ENCODE measurements at places on chromosomes 1 and 21. TPM values are rescaled to one million over a fixed set of nuclear protein-coding genes. Genes with fewer than 3 reads are reported as not detected.

DNA sequence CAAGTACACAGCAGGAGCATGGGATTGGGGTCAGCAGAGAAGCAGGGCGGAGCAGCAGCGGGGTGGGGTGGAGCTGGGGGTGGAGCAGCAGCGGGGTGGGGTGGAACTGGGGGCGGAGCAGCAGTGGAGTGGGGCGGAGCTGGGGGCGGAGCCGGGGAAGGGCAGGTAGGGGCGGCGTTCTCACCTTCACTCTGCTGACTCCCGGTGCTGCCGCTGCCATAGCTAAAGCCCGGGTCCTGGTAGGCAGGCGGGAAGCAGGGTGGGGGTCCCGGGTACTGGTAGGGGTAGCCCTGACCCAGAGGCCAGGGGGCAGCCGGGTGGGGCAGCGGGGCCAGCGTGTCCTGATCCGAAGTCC lies 6.7 kb downstream of the TAS1R3 start:
- no peak overlapping the region for H3K27ac ChIP-seq
- no peak overlapping the region for H3K4me3 ChIP-seq
- peaks cover 53% of the 10 kb centered on the region for H3K36me3 ChIP-seq
- no peaks in the 10 kb centered on the region for H3K27me3 ChIP-seq

The TNNT2 gene
- total RNA-seq, result 408 TPM

DNA sequence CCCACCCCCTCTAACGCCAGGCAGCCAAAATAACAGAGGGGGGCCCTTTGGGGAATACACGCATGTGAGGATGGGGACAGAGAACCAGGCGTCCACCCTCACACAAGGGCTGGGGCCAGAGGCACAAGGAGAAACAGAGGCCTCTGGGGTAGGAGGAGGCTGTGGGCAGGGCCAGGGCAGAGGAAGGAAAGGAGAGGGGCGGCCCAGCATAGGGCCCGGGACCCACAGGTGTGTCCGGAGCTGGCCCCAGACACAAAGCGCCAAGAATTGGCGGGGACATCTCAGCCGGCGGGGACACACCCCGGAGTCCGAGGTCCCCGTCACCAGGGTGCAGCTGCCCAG lies 6.7 kb downstream of the PLEKHG5 start:
- H3K27me3 ChIP-seq, result peaks cover 32% of the 10 kb centered on the region
- no peak for DNase-seq
- H3K4me3 ChIP-seq, result peak overlapping the region; percentile 40

- DNase-seq, result no peak
- H3K4me1 ChIP-seq, result no peaks in the 10 kb centered on the region
- H3K27me3 ChIP-seq, result no peaks in the 10 kb centered on the region
- H3K36me3 ChIP-seq, result no peaks in the 10 kb centered on the region
Observed at GRCh38 chr21:17501107-17502006, 11.5 kb upstream of the CXADR start.

The PARK7 gene
- 236 TPM for total RNA-seq

DNA sequence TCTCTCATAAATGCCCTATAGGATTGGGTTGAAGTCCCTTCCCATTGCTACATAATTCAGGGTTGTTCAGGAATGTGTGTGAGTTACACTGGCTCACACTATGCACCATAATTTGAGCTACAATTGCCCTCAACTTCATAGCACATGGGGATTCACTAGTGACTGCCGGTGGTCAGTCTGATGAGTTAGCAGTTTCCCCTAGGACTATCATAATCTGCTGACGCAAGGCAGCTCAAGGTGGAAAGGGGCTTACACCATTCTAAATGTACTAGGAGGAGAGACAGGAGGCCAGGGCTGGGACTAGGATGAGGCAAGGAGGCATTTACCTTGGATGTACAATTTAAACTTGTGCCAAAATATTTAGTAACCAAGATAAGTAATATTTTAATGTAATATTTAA lies 224.7 kb downstream of the GRIK1 start:
- no peak for DNase-seq
- no peaks in the 10 kb centered on the region for H3K4me1 ChIP-seq
- no peaks in the 10 kb centered on the region for H3K36me3 ChIP-seq
- H3K27me3 ChIP-seq, result no peaks in the 10 kb centered on the region
- H3K27ac ChIP-seq, result no peak overlapping the region

- H3K36me3 ChIP-seq, result peaks cover 25% of the 10 kb centered on the region
- DNase-seq, result no peak
- peaks cover 24% of the 10 kb centered on the region for H3K27me3 ChIP-seq
- H3K27ac ChIP-seq, result peak overlapping the region; percentile 23
- H3K4me3 ChIP-seq, result no peak overlapping the region
- peaks cover 63% of the 10 kb centered on the region for H3K4me1 ChIP-seq
Observed at GRCh38 chr1:10635085-10635896, 160.5 kb downstream of the PEX14 start.

GRCh38 chr1:229596925-229597699 lies 28.8 kb downstream of the TAF5L start:
- no peak overlapping the region for H3K27ac ChIP-seq
- DNase-seq, result peak; percentile 25
- no peaks in the 10 kb centered on the region for H3K27me3 ChIP-seq
- H3K4me3 ChIP-seq, result no peak overlapping the region

The AIM2 gene
- 0.31 TPM for total RNA-seq

GRCh38 chr21:38838598-38839327 lies 33.0 kb downstream of the ETS2 start:
- H3K27me3 ChIP-seq, result no peaks in the 10 kb centered on the region
- H3K4me3 ChIP-seq, result no peak overlapping the region
- H3K4me1 ChIP-seq, result peaks cover 6% of the 10 kb centered on the region

- no peaks in the 10 kb centered on the region for H3K36me3 ChIP-seq
- H3K27ac ChIP-seq, result no peak overlapping the region
- H3K4me1 ChIP-seq, result no peaks in the 10 kb centered on the region
- no peaks in the 10 kb centered on the region for H3K27me3 ChIP-seq
- H3K4me3 ChIP-seq, result no peak overlapping the region
- DNase-seq, result no peak
Observed at GRCh38 chr1:198259333-198260074, 102.7 kb downstream of the NEK7 start.

The OR2L2 gene
- 0.04 TPM for total RNA-seq

DNA sequence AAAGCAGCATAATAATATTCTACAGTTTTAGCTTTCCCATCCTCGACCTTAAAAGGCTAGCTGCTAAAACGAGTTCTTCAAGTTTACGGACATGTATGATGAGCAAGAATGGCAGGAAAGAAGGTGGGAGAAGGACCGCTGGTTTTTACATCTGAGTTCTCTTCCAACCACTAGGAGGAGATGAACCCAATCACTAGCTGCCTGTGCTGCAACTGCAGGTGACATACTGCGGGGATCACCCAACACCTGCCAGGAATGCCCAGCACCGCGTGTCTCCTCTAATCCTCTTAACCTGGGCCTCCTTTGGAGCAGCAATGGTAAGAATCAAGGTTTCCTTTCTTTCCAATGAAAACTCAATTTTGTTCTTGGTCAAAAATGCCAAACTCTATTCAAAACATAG lies 23.5 kb downstream of the TOR3A start:
- H3K4me1 ChIP-seq, result peaks cover 4% of the 10 kb centered on the region
- no peak overlapping the region for H3K4me3 ChIP-seq
- peaks cover 38% of the 10 kb centered on the region for H3K36me3 ChIP-seq
- H3K27ac ChIP-seq, result no peak overlapping the region
- DNase-seq, result no peak
- H3K27me3 ChIP-seq, result no peaks in the 10 kb centered on the region

The OR2AK2 gene
- total RNA-seq, result not detected

DNA sequence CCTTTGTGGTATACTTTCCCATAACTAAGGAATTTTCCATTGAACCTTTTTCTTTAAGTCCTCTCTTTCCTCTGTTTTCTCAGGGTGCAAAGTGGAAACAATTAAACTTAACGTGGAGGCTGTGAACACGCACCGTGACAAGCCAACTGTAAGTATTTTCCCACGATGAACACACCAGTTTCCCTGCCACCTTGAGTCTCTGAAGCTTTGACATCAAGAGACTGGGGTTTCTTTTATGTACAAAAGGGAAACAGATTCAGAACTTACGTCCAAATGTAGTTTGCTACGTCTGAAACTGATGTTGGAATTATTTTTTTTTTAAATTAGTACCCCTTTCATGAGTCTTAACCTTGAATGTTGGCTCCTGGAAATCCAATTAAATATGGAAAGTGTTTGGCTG lies 17.2 kb upstream of the C4BPB start:
- H3K27ac ChIP-seq, result no peak overlapping the region
- peaks cover 12% of the 10 kb centered on the region for H3K36me3 ChIP-seq
- H3K4me1 ChIP-seq, result no peaks in the 10 kb centered on the region
- no peaks in the 10 kb centered on the region for H3K27me3 ChIP-seq
- H3K4me3 ChIP-seq, result no peak overlapping the region

All from muscle of leg (tissue), 16 donors.